Ovary (tissue), 10 donors: ENCODE measurements at places on chromosomes 3 and 15. TPM values are rescaled to one million over a fixed set of nuclear protein-coding genes. Genes with fewer than 3 reads are reported as not detected.

Gene GOLGA6A
- total RNA-seq, result not detected

DNA sequence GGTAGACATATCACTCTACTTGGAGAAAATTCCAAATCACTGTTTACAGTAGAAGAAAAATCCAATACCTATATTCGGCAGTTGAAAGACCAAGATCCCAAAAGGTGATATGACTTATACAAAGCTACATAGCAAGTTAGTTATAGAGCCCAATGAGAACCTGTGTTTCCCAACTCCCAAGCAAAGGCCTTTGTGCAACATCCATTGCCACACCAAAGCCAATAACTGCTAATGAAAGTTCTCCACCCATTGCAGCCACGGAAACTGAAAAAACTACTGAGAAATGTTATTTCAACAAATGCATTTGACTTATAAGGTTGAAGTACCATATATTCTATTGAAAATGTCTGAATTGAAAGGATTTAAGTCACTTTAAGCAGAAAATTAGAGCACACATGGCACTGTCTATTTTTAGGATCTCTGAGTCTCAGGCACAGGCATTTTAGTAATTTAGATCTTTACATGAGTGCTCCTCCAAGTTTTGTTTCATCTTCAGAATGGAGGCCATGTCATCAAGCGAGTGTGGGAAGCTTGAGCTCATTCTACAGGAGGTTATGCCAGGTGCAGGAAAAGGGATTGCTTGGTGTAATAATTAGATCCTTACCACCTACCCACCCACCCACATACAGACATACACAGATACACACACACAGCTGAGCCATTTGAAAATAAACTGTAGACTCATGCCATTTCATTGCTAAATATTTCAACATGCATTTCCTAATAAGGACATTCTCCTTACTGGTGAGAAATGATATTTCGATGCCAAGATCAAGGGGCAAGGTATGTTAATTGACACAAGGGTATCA lies 19.7 kb upstream of the ANO10 start:
- no peak for DNase-seq
- H3K27ac ChIP-seq, result no peak overlapping the region
- no peak overlapping the region for H3K4me3 ChIP-seq
- H3K4me1 ChIP-seq, result no peaks in the 10 kb centered on the region
- H3K36me3 ChIP-seq, result no peaks in the 10 kb centered on the region

Gene CYP8B1
- not detected for total RNA-seq

Gene HESX1
- 0.98 TPM for total RNA-seq

Gene CORO2B
- 61.0 TPM for total RNA-seq

Gene PTPN9
- 19.9 TPM for total RNA-seq

- H3K27ac ChIP-seq, result no peak overlapping the region
- no peaks in the 10 kb centered on the region for H3K4me1 ChIP-seq
- no peaks in the 10 kb centered on the region for H3K27me3 ChIP-seq
These were observed 1093.6 kb upstream of the ALCAM start for GRCh38 chr3:104273046-104273649.

Gene WDR53
- 13.1 TPM for total RNA-seq

- no peak overlapping the region for H3K4me3 ChIP-seq
- DNase-seq, result no peak
- no peaks in the 10 kb centered on the region for H3K4me1 ChIP-seq
- H3K27ac ChIP-seq, result no peak overlapping the region
- no peaks in the 10 kb centered on the region for H3K27me3 ChIP-seq
These were observed 504.7 kb downstream of the SOX2 start for GRCh38 chr3:182216311-182216970.

DNA sequence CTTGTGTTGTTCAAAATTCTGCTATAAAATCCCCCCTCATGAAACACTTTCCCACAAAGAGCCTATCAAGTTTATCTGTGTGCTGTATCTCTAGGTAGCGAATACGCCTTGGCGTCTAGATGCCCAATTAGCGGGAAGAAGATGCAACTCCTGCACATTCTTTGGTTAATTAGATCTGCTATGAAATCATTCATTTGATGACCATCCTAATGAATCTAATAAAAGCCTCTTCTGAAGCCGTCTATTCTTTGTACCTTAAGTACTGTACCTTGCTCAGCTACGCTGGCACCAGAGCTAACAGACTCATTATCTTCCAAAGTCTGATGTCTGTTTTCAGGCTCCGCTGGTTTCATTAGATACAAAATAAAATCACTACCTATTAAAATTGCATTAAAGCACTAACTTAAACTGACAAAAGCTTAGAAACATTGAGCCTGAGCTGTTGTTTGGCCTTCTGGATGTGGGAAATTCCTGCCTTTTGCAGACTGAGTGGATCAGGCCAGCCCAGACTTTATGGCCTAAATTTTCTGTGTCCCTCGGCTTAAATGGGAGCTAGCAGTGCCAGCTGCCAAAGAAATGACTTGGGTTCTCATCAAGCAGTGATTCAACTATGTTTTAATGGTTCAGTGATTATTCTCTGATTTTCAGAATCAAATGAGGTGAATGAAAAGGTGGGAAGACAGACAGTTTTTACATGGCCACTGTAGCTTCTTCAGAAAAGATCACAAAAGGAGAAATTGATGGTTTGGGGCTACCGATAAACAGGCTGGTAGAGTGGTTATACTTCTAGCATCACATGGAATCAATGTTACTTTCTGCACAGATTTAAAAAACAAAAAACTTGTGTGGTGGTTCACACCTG lies 28.4 kb upstream of the CHST2 start:
- H3K27me3 ChIP-seq, result no peaks in the 10 kb centered on the region
- H3K36me3 ChIP-seq, result no peaks in the 10 kb centered on the region
- no peak overlapping the region for H3K27ac ChIP-seq
- no peak overlapping the region for H3K4me3 ChIP-seq

DNA sequence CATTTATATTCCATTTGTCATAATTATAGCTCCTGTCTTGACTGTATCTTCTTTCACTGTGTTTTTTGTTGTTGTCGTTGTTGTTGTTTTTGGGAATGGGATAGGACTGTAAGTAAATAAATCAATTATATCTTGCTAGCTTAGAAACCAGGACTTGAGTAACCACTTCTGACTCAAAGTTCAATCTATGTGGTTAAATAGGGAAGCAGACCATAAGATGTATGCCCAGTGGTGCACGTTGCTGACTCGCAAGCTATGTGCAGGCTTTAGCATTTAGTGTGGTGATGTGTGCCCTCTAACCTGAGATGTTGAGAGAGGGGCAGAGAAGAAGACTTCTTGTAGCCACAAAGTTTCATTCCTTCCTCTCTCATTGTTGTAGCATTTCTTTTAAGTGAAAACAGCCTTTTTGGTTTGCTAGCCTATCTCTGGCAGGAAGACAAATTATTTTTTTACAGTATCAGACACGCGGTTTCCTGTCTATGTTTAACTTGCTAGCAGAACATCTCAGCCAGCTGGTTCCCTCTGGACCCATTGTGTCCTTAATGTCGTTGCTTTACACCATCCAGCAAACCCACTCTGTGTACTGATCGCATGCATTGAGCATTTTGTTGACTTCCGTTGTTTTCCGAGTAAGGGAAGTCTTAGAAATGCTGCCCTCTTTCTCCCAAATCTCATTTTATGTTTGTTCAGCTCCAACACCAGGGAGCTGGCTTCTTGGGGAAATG lies 52.1 kb downstream of the TGFBR2 start:
- H3K27me3 ChIP-seq, result no peaks in the 10 kb centered on the region
- H3K4me3 ChIP-seq, result no peak overlapping the region
- H3K27ac ChIP-seq, result no peak overlapping the region

Gene CFAP100
- total RNA-seq, result not detected

- no peak overlapping the region for H3K27ac ChIP-seq
- H3K27me3 ChIP-seq, result no peaks in the 10 kb centered on the region
- no peak for DNase-seq
- no peak overlapping the region for H3K4me3 ChIP-seq
These were observed 134.1 kb downstream of the NLGN1 start for GRCh38 chr3:173531602-173532001.

DNA sequence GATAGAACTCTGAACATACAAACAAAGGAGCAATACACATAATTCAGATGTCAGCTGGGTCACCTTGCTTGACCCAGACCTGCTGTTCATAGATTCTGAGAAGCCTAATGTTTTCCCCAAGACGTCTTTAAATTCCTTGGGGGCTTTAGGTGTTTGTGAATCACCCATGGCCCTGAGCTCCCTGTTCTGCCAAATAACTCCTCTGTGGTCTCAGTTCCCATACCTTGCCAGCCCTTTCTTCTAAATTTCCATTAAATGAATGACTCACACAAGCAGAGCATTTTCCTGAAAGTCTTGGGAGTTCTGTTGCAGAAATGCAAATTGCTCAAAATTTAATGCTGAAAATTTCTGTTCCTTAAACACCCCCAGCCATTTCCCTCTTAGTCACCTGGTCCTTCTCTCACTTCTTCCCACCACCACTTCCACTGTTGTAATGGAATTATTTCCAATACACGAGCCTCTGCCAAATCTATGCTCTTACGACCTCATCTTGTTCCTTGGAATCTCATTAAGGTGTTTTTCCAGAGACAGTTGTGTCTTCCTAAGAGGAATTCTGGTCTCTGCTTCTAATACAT lies 33.4 kb upstream of the PSMD6 start:
- H3K4me3 ChIP-seq, result no peak overlapping the region
- no peak for DNase-seq
- H3K36me3 ChIP-seq, result no peaks in the 10 kb centered on the region
- no peaks in the 10 kb centered on the region for H3K27me3 ChIP-seq
- peaks cover 2% of the 10 kb centered on the region for H3K4me1 ChIP-seq
- no peak overlapping the region for H3K27ac ChIP-seq

DNA sequence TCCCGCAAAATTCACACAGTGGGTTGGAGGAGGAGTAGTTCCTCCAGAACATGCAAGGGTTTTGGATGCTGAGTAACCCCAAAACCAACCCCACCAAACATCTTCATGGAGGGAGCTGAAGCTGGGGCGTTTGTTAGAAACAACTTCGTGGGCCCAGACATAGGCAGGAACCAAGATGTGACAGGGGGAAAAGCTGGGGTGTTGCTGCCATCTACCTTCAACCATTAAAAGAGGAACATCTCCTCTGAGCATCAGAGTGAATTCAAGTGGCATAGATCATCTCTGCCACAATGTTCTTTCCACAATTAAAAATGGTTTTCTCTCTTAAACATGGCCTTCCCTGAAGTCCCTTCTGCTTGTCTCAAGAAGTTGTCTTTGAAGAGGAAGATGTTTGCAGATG lies 20.5 kb downstream of the SIDT1 start:
- H3K27me3 ChIP-seq, result no peaks in the 10 kb centered on the region
- H3K36me3 ChIP-seq, result no peaks in the 10 kb centered on the region

DNA sequence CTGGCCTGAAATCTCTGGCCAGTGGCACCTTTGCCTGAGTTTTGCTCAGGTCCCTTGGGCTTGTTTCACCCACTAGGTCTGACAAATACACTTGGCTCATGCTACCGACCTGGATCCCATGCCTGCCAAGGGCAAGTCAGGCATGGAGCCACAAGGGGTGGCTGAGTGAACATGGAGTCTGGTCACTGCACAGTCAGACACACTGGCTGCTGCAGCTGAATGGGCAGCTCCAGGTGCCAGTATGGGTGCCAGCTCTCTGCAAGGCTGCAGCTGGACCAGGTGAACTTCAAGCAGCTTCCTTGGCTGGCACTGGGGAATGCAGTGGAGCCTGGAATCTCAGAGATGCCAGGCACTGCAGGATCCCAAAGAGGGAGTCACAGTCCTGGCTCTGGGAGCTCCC lies 170.3 kb downstream of the NECTIN3 start:
- H3K4me1 ChIP-seq, result no peaks in the 10 kb centered on the region
- no peaks in the 10 kb centered on the region for H3K36me3 ChIP-seq
- DNase-seq, result no peak
- H3K27ac ChIP-seq, result no peak overlapping the region
- H3K4me3 ChIP-seq, result no peak overlapping the region

Gene FGF12
- 2.8 TPM for total RNA-seq

DNA sequence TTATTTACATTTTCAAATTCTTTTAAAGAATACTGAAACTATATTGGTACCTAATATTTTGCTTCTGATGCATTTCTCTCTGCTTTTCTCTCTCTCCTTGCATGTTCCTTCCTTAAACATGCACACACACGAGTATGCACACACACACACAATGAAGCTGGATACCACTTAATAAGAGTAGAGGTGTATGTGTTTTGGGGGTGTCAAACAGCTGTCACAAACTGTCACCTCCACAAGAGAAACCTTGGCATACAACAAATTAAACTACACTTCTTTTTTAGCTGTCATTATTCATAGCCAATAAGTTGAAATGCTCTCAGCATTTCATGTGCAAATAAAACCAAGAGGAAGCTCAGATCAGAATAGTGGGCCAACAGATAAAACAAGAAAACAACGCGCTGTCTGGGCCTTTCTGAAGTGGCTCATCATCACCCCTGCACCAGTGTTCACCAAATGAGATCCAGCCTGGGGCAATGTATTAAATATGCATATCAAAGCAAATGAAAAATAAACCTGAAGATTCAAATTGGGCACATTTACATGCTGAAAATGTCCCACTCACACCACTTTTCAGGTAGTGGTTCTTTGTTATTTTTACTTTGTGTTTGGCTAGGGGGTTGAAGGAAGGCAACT lies 9.7 kb downstream of the MEIS2 start:
- no peaks in the 10 kb centered on the region for H3K36me3 ChIP-seq
- H3K27ac ChIP-seq, result no peak overlapping the region
- H3K4me1 ChIP-seq, result peaks cover 6% of the 10 kb centered on the region
- H3K27me3 ChIP-seq, result no peaks in the 10 kb centered on the region
- no peak overlapping the region for H3K4me3 ChIP-seq
- DNase-seq, result no peak

- H3K27me3 ChIP-seq, result no peaks in the 10 kb centered on the region
- no peak overlapping the region for H3K27ac ChIP-seq
- no peak for DNase-seq
- no peaks in the 10 kb centered on the region for H3K4me1 ChIP-seq
These were observed 6.7 kb upstream of the ZBED2 start for GRCh38 chr3:111601810-111602209.

- H3K36me3 ChIP-seq, result no peaks in the 10 kb centered on the region
- no peak overlapping the region for H3K4me3 ChIP-seq
- DNase-seq, result peak; percentile 28
- no peaks in the 10 kb centered on the region for H3K4me1 ChIP-seq
- no peaks in the 10 kb centered on the region for H3K27me3 ChIP-seq
- H3K27ac ChIP-seq, result no peak overlapping the region
These were observed 90.6 kb upstream of the AKAP13 start for GRCh38 chr15:85289677-85290365.

- no peaks in the 10 kb centered on the region for H3K27me3 ChIP-seq
- no peak overlapping the region for H3K27ac ChIP-seq
- H3K4me1 ChIP-seq, result peaks cover 7% of the 10 kb centered on the region
- H3K36me3 ChIP-seq, result no peaks in the 10 kb centered on the region
These were observed 30.6 kb downstream of the CMTM7 start for GRCh38 chr3:32421991-32422859.

Gene GRK7
- total RNA-seq, result not detected

- no peaks in the 10 kb centered on the region for H3K36me3 ChIP-seq
- no peak for DNase-seq
- no peaks in the 10 kb centered on the region for H3K27me3 ChIP-seq
These were observed 34.7 kb downstream of the PPM1L start for GRCh38 chr3:160790726-160791125.

Gene CCRL2
- total RNA-seq, result 1.1 TPM

Gene SGO1
- total RNA-seq, result 0.20 TPM

- H3K4me1 ChIP-seq, result no peaks in the 10 kb centered on the region
- DNase-seq, result no peak
- no peaks in the 10 kb centered on the region for H3K36me3 ChIP-seq
- no peaks in the 10 kb centered on the region for H3K27me3 ChIP-seq
- no peak overlapping the region for H3K4me3 ChIP-seq
These were observed 216.2 kb downstream of the ABHD5 start for GRCh38 chr3:43906849-43907507.

Gene BFSP2
- not detected for total RNA-seq

GRCh38 chr3:49019941-49020329 lies 1.6 kb upstream of the DALRD3 start:
- no peak overlapping the region for H3K27ac ChIP-seq
- no peaks in the 10 kb centered on the region for H3K27me3 ChIP-seq
- no peaks in the 10 kb centered on the region for H3K36me3 ChIP-seq
- H3K4me1 ChIP-seq, result peaks cover 10% of the 10 kb centered on the region
- H3K4me3 ChIP-seq, result peak overlapping the region; percentile 94
